ENCODE measurements at places on chromosomes 5 and 9. TPM values are rescaled to one million over a fixed set of nuclear protein-coding genes. Genes with fewer than 3 reads are reported as not detected.
A peak's percentile ranks its signal among the peaks of the same experiment; 100 is the strongest.

- DNase-seq = no peak
Measured at GRCh38 chr5:139094154-139095131, 103.7 kb downstream of the SIL1 start.

The CTSV gene
- total RNA-seq = not detected

The GRIA1 gene
- total RNA-seq = 1.4 TPM

The MXD3 gene
- total RNA-seq = 9.9 TPM

DNA sequence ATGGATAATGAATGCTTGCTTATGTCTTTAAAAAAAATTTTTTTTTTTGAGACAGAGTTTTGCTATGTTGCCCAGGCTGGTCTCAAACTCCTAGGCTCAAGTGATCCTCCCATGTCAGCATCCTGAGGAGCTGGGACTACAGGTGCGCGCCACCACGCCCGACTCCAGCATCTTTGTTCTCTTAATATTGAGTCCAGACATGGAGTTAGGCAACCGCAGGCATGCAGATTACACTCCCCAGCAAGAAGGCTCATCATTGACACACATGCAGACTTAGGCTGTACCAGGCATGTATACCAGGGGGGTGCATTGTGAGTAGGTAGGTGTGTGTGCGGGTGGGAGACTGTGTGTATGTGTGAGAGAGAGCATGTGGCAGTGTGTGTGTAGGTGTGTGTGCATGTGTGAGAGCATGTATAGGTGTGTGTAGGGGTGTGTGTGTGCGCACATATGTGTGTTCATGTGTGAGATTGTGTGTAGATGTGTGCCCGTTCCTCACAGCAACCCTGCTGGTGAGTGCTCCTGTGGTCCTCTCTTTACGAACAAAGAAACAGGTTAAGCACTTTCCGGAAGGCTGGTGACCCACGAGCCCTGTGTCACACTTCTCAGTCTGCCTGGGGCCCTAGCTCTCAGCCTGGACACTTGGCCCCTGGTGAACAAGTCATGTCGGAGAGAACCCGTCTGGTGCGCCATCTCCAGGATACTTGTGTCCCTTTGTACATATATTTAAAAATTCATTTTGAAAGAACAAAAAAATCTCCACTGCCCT is 6.2 kb downstream of the OBP2B start:
- peak; percentile 33 for DNase-seq

DNA sequence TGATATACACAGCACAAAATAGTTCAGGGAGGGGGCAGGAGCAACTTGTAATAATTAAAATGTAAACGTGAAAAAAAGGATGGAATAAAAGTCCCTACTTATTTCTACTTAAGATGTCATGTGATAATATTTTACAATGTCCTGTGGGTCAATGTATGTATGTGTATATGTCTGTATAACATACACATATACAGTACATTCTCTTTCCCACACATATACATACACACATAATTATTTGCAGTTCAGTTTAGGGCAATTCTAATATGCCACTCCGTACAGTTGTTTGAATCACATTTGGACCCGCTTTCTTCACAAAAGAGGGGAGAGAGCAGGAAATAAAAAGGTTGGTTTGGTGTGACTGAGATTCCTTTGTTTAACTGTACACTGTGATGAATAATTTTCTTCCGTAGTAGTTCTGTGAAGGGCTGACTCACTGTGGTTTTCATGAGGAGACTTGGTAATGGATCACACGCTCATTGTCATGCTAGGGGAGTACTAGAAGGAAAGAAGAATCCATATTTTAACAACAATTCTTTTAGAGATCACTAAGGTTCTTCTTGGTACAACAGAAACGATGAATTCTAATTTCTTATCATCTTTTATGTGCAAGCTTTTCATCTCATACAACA is 26.2 kb upstream of the ACOT12 start:
- DNase-seq = no peak

The SPAAR gene
- 5.8 TPM for total RNA-seq

GRCh38 chr9:131875828-131876485 is 136.1 kb upstream of the RAPGEF1 start:
- DNase-seq = no peak

- DNase-seq = no peak
Measured at GRCh38 chr9:79632060-79632459, 60.3 kb downstream of the TLE4 start.

The NR4A3 gene
- 42.2 TPM for total RNA-seq

GRCh38 chr9:27496135-27496504 is 28.0 kb upstream of the IFNK start:
- no peak for DNase-seq

- no peak for DNase-seq
Measured at GRCh38 chr9:2260417-2261306, 245.5 kb downstream of the SMARCA2 start.

The PCDHB13 gene
- total RNA-seq = 4.9 TPM

GRCh38 chr9:135066291-135066690 is 21.2 kb upstream of the OLFM1 start:
- DNase-seq = no peak

GRCh38 chr9:82124090-82124489 is 135.5 kb downstream of the SPATA31D1 start:
- no peak for DNase-seq

The ADAMTS2 gene
- 25.3 TPM for total RNA-seq

DNA sequence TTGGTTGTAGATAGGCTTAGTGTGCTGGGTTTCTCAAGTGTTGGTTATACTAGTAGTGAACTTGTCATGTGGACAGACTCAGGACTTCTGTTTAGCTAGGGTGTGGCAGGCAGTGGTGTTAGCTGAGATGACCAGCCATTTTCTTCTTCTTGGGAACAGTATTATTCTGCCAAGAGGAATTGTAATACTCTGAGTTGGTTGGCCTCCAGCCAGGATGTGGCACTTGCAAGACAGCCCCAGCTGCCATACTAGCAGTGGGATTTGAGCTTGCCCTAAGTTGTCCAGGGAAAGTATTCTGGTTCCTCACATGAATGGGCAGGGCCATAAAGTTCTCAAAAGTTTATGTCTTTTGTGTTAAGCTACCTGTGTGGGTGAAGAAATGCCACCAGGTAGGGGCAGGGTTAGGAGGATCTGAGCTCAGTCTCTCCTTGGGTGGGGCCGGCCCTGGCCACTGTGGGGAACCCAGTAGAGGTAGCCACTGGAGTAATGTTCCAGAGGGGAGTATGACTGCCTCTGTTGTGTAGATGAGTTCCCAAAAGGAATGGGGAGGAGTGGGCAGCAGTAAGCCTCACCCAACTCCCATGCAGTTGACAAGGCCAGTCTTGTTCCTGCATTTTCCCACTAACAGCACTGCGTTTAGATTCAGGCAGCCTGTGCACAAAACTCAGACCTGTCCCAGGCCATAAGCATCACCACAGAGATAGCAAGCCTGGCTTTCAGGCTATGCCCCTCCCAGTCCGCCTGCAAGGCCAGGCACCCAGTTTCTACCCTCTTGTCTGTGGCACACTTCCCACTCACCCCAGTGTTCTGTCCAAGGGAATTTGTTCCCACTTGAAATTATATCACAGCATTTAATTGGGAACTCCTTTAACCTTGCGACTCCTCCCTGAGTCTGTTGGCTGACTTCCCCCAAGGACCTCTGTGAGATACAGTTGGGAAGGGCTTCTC is 250.7 kb downstream of the ANXA1 start:
- DNase-seq = no peak

The PCDHA1 gene
- total RNA-seq = not detected

DNA sequence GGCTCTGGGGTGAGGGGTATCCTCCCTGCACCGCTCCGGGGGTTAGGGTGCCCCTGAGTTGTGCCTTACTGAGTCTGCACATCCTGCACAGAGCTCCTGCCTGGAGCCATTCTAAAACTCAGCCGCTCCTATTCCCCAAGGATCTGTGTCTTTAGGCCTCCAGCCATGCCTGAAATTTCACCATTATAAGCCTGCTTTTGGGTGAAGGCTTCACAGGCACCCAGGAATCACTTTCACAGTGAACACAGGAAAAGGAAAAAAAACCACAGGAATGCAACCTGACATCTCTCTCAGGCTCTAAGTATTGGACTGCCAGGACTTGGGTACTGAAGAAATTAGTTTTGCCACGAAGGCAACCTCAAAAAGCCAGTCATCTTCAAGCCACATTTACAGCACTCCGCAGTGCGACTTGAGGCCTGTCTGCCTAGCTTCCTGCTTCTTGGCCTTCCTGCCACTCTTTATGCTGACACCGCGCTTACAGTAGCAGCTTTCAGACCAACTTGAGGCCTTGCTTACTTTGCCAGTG is 30.9 kb downstream of the GALNT10 start:
- DNase-seq = no peak

The DROSHA gene
- total RNA-seq = 69.8 TPM

- DNase-seq = no peak
Measured at GRCh38 chr9:81077572-81077971, 611.8 kb downstream of the TLE1 start.

The PHYHD1 gene
- total RNA-seq = 38.7 TPM

GRCh38 chr5:100603141-100603540 is 68.0 kb downstream of the FAM174A start:
- DNase-seq = no peak

DNA sequence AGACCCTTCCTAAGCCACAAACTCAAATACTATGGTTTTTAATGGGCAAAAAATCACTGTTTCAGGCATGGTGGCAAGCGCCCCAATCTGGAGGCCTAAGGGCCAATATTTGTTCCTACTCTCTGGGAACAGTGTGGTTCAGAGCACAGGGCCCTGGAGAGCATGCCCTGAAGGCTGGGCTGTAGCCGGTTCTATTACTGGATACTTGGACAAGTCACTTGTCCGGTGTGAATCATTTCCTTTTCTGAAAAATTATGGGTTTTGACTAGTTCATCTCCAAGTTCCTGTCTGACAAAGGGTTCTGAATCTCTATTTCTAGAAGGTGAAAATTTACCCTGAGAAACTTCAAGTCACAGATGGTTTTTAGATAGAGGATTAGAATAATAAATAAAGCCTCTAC is 75.0 kb downstream of the OTULIN start:
- no peak for DNase-seq

DNA sequence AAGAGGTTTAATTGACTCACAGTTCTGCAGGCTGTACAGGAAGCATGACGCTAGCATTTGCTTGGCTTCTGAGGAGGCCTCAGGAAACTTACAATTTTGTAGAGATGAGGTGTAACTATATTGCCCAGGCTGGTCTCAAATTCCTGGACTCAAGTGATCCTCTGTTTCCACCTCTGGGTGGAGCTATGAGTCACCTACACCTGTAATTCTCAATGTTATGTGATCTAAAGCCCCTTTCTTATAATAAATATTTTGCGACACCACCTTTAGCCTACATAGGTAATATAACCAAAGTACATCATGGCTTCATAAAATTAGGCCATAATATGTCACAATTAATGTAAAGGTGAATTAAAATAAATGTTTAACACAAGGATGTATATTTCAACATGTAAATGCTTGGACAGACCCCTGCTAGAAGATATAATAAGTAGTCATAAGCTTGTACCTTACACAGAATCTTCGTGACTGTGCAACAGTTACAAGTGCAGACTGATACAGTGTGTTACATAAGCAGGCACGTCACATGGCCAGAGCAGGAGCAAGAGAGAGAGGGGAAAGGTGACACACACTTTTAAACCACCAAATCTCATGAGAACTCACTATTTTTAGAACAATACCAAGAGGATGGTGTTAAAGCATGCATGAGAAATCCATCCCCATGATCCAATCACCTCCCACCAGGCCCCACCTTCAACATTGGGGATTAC is 29.8 kb upstream of the SPINK4 start:
- no peak for DNase-seq

DNA sequence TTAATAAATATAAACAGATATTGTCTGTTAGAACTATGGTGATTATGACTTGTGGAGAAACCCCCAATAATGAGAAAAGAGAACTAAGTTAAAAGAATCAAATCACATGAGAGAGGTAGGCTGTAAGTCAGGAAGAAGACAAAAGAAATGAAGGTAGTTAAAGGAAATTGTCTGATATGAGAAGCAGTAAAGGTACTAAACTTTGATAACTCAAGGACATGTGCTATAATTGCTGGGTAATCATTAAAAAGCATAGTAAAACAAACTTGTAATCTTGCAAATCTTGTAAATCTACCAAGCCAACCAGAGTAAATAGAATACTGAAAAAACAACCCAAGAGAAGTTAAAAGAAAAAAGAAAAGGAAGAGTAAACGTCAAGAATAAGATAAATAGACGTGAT is 207.0 kb upstream of the CTNND2 start:
- no peak for DNase-seq

The PCSK1 gene
- total RNA-seq = 0.09 TPM

The LOX gene
- total RNA-seq = 25.3 TPM

DNA sequence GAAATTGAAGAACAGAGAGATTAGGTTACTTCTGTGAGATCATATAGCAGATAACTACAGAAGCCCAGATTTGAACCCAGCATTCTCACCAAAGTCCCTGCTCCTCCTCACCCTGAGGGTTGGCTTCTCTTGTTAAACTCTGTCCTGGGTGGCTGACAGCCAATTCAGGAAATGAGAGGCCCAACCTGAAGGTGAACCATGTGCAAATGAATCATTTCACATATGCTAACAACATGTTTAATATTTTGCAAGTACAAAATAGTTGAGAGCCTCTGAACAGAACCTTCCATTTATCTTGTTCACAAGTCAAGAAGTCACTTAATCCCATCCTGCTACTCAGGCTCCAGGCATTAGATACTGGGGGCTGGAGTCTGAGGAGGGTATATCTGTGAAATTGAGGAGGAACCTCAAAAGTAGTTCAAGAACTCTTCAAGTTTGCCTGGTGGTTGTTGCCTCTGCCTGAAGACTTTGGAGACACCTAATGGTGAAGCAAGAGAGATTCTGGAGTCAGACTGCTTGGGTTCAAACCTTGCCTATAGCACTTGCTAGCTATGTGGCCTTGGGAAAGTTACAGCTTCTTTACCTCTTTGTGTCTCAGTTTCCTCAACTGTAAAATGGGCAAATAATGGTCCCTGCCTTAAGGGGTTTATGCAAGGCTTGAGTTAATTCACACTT is 564.0 kb downstream of the PSAT1 start:
- DNase-seq = no peak

- DNase-seq = no peak
Measured at GRCh38 chr9:69542942-69543704, 129.0 kb downstream of the APBA1 start.

GRCh38 chr5:132226516-132227234 is 978 bp downstream of the P4HA2 start:
- DNase-seq = peak; percentile 43

The SPARC gene
- total RNA-seq = 3,484 TPM
